ENCODE measurements at places on chromosomes 6 and 20.

DNA sequence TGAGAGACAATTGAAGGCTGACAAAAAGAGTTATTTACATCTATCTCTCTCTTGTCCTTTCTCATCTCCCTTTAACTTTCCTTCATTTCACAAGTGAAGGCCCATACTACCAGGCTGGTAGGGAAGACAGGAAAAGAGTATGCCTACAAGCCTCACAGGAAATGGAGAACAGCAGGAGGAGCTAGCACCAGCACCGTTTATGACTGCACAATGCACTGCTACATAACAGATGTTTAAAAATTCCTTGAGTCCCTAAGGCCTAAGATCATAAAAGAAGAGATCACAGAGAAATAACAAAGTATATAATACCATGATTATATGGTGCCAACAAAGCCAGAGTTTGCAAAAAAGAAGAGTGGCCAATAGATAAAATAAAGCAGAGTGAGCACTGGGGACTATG is 194.8 kb downstream of the UNC5CL start:
- DNase-seq, result no peak

DNA sequence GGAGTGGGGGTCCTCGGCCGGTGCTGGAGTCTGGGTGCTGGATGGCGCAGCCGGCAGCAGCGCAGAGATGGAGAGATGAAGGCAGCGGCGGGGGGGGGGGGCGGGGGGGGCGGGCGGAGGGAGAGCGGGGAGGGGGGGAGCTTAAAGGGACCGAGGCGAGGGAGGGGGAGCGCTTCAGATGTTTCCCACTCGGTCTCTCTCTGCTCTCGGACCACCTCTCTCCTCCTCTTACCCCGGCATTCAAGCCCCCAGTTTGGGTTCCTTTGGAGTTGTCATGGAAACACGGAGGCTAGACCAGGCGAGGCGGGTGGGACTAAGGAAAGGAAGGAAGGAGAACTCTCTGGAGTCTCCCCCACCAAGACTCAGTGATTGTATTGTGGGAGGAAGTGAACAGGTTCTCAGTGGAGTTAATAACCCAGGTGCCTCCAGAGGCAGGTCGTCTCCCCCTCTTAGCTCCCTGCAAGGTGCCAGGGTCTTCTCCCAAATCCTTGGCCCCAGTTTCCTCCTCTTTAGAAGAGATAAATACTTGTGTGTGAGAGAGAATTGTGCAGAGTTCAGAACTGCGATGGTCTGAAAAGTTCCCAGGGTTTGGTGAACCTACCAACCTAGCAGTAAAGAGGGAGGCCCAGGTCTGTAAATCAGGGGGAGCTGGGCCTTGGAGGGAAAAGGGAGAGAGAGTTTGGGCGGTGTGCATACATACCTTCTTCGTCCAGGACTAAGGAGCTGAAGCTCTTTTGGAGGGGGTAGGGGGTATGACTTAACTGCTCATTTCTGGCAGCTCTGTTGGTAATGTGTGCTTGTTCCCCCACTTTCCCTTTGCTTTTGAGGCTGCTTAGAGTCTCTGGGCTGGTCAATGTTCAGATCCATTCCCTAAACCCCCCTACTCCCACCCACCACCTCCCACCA is at the start of gene PRRT1:
Gene PRRT1, minus strand, starts transcription at position 77 of the 906 bp plus-strand sequence. CDS start 112 bp downstream, outside the sequence.
- DNase-seq, result no peak

DNA sequence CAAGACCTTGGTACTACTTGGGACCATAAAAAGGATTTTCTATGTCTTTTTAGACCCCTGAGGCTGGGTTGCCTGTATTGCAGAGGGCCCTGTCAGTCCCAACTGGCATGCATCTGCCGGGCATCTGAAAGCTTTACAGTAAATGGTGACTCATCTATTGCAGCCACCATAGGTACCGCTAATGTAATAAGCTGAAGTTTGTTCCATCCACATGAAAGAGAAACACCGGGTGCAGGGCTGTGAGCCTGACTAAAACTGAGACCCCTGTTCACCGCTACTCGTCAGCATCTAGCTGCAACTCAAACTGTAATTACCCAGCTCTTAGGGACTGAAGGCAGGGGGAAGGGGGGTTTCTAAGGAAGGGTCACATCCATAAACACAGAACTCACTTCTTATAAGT is 49.5 kb downstream of the TRERF1 start:
- no peak for DNase-seq

GRCh38 chr20:750801-751200 is 17.5 kb downstream of the SLC52A3 start:
- DNase-seq, result no peak

GRCh38 chr6:451336-451735 is 59.8 kb downstream of the IRF4 start:
- DNase-seq, result no peak

GRCh38 chr6:81172056-81172740 is 580.3 kb downstream of the TENT5A start:
- DNase-seq, result no peak

GRCh38 chr20:51495921-51496545 is 46.5 kb downstream of the NFATC2 start:
- no peak for DNase-seq

Data from NCI-H187 treated with DMSO at 0.1 percent for 48 hours (cell line).